ENCODE measurements at places on chromosomes 5 and 9. TPM values are rescaled to one million over a fixed set of nuclear protein-coding genes. Genes with fewer than 3 reads are reported as not detected.

- DNase-seq, result no peak
Observed at GRCh38 chr5:133234911-133235310, 183.1 kb downstream of the HSPA4 start.

GRCh38 chr5:77209495-77210090 is 887 bp upstream of the PDE8B start:
- no peak for DNase-seq

GRCh38 chr9:87322840-87323635 is 174.6 kb upstream of the DAPK1 start:
- DNase-seq, result no peak

- no peak for DNase-seq
Observed at GRCh38 chr5:142023836-142024235, 11.0 kb upstream of the GNPDA1 start.

DNA sequence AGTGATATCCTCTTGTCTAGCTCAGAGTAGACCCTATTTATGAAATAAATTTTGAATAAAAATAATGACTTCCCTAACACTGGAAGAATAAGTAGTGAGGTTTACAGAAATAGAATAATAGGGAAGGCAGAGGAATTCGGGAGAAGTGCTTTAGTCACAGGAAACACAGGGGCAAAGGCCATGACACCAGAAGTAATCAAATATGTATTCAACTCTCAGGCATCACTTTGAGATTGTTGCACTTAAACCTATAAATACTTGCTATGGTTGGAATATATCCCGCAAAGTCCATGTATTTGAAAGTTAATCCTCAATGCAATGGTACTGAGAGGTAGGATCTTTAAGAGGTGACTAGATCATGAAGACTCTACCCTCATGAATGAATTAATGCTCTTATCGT is 166.8 kb downstream of the YIPF5 start:
- DNase-seq, result no peak

DNA sequence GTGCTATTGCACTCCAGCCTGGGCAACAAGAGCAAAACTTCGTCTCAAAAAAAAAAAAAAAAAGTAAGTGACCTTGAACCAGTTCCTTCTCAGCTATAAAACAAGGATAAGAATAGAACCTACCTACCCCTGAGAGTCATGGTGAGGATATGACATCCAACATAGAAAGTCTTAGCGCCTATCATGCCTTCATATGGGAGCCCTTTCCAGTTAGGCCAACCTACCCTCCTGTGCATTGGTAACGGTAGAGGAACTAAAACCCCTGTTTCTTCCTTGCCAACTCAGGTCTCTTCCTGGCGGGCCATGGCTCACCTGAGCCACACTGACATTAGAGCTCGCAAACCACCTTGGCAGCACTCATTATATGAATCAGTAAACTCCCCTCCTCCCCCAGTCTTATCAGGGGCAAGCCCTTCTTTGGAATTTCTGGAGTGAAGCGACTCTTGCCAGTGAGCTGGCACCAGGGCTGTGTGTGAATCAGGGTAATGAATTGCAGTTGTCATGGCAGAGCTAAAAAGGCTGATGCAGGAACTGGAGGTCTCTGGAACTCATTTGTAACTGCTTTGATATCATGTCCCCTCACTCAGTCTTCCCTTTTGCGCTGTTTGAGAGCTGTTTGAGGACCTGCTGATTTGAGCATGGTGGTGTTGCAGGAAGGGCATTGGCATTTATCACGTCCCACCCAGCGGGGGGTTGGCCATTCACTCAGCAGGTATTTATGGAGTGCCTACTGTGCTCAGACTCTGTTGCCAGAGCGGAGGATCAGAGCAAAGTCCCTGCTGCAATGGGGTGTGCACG is 10.3 kb downstream of the WWC1 start:
- DNase-seq, result no peak

DNA sequence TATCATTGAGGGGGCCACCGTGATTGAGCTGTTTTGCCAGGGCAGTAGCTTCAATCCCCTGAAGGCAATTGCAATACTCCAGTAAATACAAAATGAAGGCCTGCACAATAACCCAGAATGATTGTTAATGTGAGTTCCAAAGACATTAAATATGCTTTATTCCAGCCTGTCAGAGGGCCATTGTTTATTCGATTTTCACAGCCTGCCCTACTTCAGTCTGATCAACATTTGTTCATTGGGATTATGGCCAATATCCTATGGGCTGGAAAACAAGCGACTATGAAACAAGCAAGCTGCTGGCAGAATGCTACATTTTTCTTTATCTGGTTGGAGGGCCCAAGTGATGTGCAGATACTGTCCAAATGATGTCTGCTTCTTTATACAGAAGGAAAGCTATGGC is 543.1 kb downstream of the TLE1 start:
- no peak for DNase-seq

- DNase-seq, result no peak
Observed at GRCh38 chr5:40258222-40258621, 421.5 kb upstream of the PTGER4 start.

GRCh38 chr5:128237546-128237945 is 154.0 kb downstream of the SLC12A2 start:
- peak; percentile 83 for DNase-seq

GRCh38 chr9:69199769-69200470 is 25.8 kb downstream of the TJP2 start:
- DNase-seq, result no peak

DNA sequence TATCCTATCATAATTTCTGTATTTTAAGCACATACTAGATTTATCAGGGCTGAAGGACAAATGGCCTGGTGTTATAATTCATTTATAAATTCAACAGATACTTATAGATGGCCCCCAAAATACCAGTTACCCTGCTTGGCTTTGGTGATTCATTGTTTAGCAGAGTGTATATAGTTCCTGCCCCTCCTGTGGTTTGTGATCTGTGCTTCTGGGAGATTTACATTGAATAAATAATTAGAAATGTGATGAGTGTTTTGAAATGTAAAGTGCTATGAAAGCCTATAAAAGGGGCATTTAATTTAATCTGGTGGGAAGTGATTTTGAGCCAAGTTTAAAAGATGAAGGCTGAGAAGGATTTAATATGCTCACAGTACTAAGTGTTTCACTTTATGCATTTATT is 36.7 kb upstream of the ZCCHC7 start:
- DNase-seq, result no peak

DNA sequence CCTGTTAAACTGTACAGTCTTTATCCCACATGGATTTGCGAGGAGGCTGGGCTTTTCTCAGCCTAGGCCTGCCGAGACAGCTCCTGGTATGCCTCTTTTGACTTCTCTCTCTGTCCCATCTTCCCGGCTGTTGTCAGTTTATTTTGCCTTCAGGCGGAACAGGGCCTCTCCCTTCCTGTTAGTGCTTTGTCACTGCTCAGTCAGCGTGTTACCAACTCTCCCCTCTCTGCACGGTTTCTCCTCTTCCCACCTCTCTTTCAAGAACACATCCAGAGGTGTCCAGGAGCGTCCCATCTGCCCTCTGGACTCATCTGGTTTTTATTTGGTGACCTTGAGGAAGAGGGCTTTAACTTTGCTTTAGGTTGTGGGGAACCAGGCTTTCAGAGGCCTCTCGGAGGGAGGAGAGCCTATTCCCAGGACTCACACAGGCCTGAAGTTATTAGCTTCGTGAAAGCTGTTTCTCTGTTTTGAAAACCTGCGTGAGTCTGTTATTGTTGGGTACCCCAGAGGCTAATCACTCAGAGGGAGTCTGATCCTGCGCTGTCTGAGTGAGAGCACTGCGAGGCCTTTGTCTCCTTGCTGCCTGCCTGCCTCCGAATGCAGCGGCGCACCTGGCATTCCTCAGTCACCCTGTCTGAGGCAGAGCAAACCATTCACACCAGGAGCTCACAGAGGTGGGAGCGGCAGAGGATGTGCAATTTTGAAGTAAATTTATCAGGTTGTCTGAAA is 234.4 kb upstream of the MPDZ start:
- no peak for DNase-seq

- no peak for DNase-seq
Observed at GRCh38 chr9:116369706-116370105, 216.1 kb downstream of the PAPPA start.

- DNase-seq, result no peak
Observed at GRCh38 chr9:87513161-87513560, 15.5 kb downstream of the DAPK1 start.

DNA sequence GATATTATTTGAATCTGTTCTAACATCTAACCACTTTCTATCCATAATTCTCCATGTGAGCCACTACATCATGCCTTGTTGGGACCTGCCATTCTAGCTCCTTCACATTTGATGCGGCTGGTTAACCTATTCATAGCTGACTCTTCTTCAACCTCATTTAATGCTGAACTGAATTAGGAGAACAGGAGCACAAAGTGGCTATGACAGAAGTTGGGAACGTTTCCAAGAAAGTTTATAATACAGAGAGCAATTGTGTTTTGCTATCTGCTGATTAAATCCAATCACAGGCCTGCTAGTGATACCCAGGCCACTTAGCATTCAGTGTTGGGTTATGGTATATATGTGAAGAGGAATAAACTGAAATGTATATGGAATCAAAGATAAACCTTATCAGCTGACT is 440.3 kb downstream of the PTPRD start:
- no peak for DNase-seq

DNA sequence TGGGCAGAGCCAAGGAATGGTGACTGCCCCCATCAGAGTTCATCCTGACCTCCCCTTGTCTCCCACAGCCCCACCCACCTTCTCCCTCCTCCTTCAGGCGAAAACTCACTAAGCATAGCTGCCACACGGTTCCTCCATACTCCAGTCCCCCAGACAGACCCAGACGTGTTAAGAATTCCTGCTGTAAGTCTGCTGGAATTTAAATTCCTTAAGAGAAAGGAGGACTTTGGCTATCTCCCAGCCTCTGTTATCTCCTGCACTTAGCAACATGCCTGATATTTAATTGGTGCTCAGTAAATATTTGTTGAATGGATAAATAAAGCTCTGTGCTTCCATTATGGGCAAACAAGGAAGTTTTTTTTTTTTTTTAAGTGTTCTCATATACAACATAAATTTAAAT is 213.7 kb downstream of the RFK start:
- no peak for DNase-seq

DNA sequence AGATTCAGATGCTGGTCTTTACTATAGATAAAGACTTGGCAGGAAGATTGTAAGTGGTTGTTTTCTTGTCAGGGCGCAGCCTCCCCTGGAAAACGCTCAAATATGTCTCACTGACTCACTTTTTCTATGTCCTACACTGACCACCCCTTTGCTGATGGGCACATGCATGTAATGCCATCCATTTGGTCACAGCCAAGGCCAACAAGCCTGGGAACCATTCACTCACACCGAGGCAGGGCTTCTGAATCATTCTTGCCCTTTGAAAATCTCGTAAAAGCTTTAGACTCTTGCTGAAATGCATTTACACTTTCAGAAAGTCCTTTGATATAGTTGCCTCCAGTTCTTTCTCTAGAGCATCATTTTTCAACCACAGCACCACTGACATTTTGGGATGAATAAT is 249.4 kb downstream of the ACTL7B start:
- no peak for DNase-seq

- DNase-seq, result no peak
Observed at GRCh38 chr5:17217493-17218352, at the start of gene BASP1. Gene BASP1, plus strand, starts transcription at chr5:17217631. Its CDS starts 57,586 bp downstream, at chr5:17275217.

DNA sequence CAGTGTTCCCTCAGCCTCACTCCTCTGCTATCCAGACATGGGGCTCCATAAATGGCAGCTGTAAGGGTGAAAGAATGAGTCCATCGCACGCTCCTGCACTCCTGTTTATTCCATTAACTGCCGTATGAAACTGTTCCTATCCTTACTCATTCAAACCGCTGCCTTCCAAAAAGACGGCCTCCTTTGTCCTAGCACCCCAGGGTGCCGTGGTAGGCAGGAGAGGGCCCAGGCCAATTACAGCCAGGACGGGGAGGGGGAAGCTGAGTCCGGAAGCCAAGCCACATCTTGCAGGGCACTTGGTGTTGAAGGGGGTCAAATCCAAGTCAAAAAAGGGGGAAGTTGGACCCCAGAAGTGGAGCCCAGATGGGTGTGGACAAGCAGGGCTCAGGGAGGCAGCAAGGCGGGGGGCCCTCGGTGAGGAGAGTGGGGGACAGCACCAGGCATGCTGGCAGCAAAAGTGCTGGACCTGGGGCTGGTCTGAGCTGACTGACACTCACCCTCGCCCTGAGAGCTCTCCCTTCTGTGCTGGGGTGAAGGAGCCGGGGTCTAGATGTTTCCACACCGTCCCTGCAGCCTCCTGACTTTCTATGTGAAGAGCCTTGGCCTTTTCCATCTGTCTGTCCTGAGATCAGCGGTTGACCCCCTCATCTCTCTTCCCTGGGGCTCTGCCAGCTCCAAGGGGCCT is 63.3 kb downstream of the COL23A1 start:
- no peak for DNase-seq

- no peak for DNase-seq
Observed at GRCh38 chr5:78005021-78005785, 229.1 kb upstream of the TBCA start.

DNA sequence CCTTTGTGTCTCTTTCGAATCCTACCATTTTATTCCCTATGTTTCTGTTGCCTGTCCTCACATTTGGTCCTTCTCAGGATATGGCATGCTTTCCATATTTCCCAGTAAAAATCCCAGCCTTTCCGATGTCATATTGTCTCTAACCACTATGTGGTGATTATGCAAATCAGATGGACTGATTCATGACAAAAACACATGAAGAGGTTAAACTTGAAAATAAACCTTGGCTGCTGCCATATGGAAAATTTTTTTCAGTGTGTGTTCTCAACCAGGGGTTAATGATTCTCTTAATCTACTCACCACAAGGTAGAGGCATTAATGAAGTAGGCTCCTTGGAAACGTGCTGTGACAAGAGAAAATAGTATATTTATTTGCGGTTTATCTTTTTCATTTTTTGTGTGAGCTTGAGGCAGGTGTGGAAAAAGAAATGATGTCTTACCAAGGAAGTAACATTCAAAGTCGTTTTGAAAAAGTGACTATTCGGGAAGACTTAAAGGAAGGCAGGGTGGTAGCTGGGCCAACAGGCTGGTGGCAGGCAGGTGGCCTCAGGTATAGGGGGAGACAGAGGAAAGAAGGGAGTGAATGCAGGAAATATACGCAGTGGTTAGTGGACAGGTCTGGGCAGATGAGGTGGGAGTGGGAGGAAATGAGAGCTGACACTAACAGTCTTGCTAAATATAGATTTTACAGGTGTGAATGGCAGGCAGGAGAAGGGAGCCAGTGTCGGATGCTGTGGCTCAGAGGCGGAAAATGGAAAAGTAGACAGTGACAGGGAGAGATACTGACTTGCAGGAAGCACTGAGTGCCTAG is 46.2 kb downstream of the DMRT2 start:
- DNase-seq, result no peak

IRX1 gene
- polyA plus RNA-seq, result 0.28 TPM

CDH12 gene
- 1.3 TPM for polyA plus RNA-seq

PCDHB9 gene
- 2.9 TPM for polyA plus RNA-seq

PDGFRB gene
- polyA plus RNA-seq, result 115 TPM

KCNMB1 gene
- 0.61 TPM for polyA plus RNA-seq

ADAMTSL2 gene
- polyA plus RNA-seq, result 4.7 TPM

ARL14EPL gene
- polyA plus RNA-seq, result not detected

FGD3 gene
- polyA plus RNA-seq, result 3.8 TPM

VCAN gene
- 201 TPM for polyA plus RNA-seq

ANKRD18A gene
- polyA plus RNA-seq, result 0.09 TPM

PDE6A gene
- 0.06 TPM for polyA plus RNA-seq

FOXI1 gene
- not detected for polyA plus RNA-seq
